Mammary epithelial cell (primary cell): ENCODE measurements at places on chromosomes 3 and 15.

GRCh38 chr3:169554611-169555010 lies 108.9 kb downstream of the MECOM start:
- no peak for DNase-seq

GRCh38 chr15:68518785-68519430 lies 59.9 kb upstream of the CORO2B start:
- DNase-seq, result peak; percentile 48

GRCh38 chr3:30934208-30934550 lies 39.7 kb upstream of the GADL1 start:
- peak; percentile 27 for DNase-seq

GRCh38 chr3:47014036-47014435 lies 34.6 kb downstream of the NBEAL2 start:
- no peak for DNase-seq

DNA sequence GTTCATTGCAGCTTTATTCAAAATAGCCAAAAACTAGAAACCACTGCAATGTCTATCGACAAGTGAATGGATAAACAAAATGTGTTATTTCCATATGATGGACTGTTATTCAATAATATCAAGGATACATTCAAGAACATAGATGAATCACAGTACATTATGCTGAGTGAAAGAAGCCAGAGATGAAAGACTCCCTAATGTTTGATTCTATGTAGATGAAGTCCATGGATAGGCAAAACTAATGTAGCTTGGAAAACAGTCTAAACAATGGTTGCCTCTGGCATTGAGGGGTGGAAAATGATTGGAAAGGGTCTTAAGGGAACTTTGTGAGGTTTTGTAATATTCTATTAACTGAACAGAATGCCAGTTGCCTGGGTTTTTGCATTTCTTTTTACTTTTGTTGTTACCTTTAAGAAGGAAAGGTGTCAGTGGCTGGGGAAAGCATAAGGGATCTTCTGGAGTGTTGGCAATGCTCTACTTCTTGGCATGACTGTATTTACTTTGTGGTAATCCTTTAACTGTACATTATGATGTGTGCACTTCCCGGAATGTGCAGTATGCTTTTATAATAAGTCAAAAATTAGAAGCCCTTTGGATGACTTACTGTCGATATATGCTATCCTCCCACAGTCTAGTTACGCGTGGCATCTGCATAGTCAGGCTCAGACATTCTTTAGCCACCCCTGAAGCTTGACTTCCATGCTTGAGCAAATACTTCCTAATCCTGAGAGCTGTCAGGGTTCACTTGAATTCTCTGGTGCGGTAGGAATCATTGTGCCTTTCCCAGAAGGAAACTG lies 20.5 kb upstream of the ATP10A start:
- no peak for DNase-seq

DNA sequence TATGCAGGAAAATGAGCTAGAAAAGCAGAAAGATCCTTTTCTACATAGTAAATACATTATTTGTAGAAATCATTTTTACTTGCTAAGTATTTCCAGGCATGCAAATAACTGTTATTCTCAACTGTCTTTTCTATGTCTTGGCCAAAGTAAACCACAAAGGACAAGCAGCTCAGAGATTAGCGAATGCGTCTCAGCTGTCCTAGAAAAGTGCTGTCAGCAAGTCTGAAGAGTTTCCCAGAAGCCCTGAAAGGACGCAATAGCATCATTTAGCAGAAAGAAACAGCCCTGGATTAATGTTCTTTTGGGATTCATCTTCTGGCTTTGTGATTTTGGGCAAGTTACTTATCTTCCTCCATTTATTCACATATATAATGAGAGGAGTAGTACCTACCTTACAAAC lies 100.3 kb downstream of the ZIC1 start:
- no peak for DNase-seq

DNA sequence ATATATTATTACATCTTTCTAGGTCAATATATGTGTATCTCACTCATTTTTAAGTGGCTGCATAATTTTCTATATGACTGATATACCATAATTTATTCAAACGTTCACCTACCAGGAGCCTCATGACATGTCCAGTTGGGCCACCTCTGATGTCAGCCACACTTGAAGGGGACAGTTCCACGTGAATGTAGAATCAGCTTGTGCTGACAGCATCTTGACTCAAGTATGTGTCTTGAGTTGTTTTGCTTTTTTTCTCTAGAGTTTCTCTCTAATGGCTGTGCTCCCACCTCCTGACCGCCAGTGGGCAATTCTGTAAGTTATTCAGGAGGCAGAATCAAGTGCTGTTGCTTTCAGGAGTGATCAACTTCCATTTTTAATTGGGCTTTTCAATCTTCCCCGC lies 237.9 kb downstream of the NFKBIZ start:
- DNase-seq, result no peak

DNA sequence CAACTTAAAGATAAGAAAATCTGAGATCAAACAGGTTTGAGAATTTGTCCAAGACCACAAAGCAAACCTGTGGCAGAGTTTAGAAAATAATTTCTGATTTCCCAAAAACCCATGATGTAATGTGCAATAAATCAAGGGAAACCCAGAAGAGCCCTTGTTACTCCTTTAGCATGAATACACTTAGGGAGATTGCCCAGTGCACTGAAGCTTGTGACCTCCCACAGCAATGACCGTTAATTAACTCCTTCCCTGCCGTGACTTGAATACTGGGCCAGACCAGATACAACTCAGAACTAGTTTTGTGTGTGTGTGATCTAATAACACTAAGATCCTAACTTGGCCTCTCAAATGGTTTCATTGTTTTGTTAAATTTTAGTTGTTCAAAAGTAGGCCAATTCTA lies 2.5 kb downstream of the PRKAR2A start:
- no peak for DNase-seq

DNA sequence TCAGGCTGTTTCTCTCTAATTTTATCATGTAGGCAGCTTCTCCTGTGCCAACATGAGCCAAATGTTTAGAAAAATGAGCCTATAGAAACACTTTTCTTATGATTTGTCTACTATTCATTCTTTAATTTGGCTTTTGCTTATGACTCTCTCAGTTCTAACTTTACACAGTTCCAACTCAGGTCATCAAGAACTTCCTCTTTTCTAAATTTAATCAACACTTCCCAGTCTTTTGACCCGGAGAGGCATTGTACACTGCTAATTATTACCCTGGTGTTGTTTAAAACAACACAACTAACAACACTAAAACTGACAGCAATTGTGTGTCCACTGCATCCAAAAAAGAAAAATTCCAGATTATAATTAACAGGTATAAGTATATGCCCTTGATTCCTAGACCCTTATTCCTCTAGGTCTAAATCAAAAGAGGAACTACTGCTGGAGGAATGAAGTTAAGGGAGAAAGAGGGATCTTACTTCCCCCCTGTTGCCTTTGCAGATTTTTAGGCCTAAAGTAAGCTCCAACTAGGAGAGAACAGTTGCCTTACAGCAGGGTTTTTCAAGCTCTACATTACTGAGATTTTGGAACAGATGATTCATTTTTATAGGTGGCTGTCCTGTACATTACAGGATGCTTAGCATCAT lies 332.2 kb upstream of the GOLIM4 start:
- DNase-seq, result no peak

GRCh38 chr3:78736863-78737262 lies 1030.9 kb downstream of the ROBO1 start:
- peak; percentile 98 for DNase-seq
